ENCODE measurements at places on chromosomes 2 and 18.

- DNase-seq, result no peak
Observed at GRCh38 chr18:78778651-78779050, 201.0 kb upstream of the SALL3 start.

- DNase-seq, result no peak
Observed at GRCh38 chr2:199958014-199958413, 2.6 kb downstream of the MAIP1 start.

DNA sequence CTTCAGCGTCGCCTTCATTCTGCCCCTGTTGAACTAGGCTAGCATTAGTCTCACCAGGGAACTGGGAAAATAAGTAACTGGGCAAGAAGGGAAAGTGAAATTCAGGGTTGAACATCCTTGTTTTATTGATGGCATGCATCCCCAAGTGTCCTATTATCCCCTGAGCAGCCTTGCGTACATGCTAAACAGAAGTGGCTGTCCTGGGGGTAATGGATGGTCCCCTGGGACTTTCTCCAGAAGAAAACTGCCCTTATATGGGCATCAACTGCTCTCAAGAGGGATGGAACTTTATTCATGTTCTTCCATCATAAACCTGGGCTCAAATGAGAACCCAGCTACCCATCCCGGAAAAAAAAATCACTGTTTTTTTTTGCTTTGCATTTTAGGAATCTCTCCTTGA lies 11.8 kb upstream of the SMIM21 start:
- DNase-seq, result no peak

DNA sequence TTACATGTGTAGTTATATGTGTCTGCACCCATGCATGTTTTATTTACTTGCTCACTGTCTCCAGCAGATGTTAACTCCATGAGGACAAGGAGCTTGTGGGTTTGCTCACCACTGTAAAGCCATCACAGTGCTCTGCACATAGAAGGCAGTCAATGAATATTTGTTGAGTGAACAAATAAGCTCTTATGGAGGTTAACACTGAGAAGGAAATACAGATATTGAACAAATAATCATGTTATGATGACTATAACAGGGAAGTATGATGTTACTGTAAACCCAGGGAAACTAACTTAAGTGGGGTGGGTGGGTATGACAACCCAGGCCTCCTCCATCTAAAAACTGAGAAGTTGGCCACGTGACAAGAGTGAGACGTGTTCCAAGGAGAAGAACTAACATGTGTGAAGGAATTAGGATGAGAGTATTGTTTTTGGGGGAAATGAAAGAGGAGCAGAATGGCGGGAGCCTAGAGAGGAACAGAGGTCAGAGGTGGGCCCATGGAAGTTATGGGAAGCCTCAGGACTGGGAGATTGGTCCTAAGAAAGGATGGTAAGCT lies 6.0 kb upstream of the FAM117B start:
- DNase-seq, result no peak

- no peak for DNase-seq
Observed at GRCh38 chr2:173858291-173858731, 106.9 kb downstream of the SP3 start.

- DNase-seq, result no peak
Observed at GRCh38 chr2:109237792-109238191, 108.8 kb downstream of the SH3RF3 start.

Data from activated T-cell treated with anti-CD3 and anti-CD28 coated beads, Interleukin-2, amount 50 U/mL, for 24 hours (primary cell).